Right hindlimb (tissue), 1 donor: ENCODE measurements at places on chromosomes 7 and 10.

DNA sequence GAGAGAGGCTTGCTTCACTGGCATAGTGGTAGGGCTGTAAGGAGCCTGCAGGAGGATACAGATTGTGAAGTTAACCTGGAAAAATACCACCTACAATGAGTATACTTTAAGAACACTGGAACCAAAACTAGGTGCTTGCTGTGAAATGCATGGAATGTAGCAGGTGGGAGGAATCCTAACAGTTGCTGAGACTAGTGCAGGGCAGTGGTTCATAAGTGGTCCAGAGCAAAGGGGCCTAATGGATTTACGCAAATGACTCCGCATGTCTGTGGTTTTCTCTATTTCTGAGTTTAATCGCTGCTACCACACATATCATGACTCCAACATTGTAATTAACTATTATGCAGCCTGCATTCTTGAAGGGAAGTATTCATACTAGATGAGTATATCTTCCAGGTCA lies 218.4 kb downstream of the CHRM2 start:
- no peak for DNase-seq

DNA sequence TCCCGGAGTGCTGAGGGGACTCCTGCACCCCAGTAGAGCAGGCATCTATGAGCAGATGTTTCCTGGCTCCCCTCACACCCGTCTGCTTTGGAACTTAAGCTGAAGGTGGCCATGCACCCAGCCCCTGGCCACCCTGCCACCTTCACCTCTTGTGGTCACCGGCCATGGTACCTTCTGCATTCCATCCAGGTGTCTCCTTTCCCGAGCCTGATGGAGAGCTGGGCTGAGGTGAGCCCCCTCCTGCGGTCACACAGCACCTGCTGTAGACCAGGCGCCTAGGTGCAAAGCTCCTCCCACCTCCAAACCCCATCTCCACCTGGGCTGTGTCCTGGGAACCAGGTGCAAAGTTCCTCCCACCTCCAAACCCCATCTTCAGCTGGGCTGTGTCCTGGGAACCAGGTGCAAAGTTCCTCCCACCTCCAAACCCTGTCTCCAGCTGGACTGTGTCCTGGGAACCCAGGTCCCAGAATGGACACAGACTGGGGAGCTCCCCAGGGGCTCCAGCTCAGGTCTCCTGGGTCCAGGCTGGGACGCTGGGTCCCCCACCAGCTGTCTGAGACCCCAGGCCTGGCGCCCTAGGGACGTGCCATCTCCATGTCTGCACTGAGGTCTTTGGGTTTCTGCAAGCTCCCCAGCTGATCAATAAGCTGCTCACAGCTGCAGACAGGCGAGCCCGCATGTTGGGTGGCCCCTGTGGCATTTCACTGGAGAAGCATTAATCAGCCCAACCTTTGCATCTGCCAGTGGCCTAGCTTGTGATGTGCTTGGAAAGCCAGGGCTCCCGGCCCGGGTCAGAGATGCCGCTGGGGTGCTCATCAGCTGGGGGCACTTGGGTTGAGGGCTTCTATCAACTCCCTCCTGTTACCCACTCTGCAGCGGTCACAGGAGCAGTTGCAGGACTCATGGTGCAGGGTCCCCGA lies 61.2 kb upstream of the INPP5A start:
- DNase-seq: peak; percentile 19

GRCh38 chr10:110918643-110919348 lies at the start of gene BBIP1:
Gene BBIP1 (minus strand): TSS chr10:110919180. CDS start chr10:110918157, 1,023 bp downstream.
- no peak for DNase-seq

- DNase-seq: no peak
These were observed 136.5 kb downstream of the ADARB2 start for GRCh38 chr10:1600861-1601260.

DNA sequence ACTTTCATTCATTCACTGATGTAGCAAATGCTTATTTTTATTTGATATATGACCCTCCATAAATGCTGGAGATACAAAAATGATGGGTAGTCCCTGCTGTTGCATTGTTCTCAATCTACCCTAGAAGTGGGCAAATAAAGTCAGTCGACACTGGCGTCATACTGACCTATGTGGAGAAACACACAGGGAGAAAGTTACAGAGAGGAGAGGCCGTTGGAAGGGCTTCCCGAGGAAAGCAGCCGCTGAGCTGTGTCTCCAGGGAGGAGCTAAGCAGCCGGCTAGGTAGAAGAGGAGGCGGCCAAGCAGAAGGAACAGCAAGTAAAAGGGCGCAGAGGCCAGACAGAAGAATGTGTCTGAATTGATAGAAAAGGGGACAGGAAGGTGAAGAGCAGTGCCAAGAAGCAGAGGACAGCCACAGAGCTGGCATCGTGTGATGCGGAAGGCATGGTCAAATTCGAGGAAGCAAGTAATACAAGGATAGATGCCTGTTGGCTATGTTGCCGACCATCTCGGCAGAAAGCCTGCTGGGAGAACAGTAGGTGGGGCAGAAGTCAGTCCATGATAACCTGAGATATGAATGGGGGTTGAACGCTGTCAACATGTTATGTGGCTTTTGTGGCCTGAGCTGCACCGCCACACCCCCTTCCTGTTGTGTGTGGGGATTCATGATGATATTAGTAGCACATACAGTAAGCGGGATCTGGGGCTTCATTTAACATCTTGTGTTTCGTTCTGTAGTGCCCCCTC lies 25.9 kb downstream of the ST8SIA6 start:
- no peak for DNase-seq

DNA sequence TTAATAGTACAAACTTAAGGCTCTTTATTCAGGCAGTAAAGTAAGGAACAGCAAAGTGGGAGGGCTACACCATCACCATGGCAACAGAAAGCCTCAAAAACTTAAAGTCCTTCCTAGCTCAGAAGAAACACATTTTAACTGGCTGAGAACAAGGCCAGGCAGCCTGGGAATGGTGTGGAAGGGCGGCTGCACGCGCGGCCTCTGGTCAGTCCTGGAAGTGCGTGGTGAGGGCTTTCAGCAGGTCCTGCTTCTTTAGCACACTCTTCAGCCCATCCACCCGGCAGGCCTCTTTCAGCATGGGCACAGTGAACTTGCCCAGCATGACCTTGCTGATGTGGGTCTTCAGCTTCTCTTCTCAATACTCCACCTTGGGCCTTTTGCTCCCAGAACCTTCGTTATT lies 133.0 kb downstream of the CYP26A1 start:
- DNase-seq: no peak

DNA sequence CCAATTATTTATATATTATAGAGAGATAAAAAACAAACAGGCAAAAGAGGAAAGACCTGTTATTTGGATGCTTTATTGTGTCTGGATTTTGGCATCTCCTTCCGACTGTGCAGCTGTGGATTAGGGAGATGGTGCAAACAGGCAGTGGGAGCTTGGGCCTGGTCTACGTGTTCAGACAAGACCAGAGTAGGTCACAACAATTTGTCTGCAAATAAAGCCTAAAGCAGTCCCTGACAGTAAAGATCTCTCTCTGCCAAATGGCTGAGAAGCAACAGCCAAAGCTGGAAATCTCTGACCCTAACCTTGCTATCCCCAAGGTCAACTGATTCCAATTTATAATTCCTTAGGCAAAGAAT lies 82.0 kb downstream of the ABLIM1 start:
- DNase-seq: no peak

GRCh38 chr10:79444199-79445119 lies 965 bp downstream of the ZCCHC24 start:
- DNase-seq: peak; percentile 83

DNA sequence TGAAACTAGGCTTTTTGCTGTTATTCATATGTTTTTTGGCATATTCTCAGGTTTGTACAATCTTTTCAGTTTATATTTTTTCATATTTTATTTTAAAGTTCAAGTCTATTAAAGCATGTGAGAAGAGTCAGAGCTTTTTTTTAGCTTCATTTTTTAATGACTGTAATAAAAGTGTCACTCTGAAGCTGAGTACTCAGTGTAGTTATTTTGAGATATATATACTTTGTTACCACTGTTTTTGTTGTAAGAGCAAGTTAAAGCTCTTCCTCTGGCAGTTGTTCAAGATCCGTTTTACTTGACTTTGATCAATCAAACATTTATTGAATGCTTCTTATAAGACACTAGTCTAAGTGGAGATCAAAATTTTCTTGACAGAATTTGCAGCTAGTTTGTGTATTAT lies 37.5 kb downstream of the CASD1 start:
- no peak for DNase-seq

- no peak for DNase-seq
These were observed 296.8 kb upstream of the CACNA2D1 start for GRCh38 chr7:82740246-82740848.

- peak; percentile 6 for DNase-seq
These were observed 19.0 kb downstream of the ADCY1 start for GRCh38 chr7:45593121-45593541.

GRCh38 chr7:140479739-140480084 lies 407 bp upstream of the MKRN1 start:
- DNase-seq: no peak

DNA sequence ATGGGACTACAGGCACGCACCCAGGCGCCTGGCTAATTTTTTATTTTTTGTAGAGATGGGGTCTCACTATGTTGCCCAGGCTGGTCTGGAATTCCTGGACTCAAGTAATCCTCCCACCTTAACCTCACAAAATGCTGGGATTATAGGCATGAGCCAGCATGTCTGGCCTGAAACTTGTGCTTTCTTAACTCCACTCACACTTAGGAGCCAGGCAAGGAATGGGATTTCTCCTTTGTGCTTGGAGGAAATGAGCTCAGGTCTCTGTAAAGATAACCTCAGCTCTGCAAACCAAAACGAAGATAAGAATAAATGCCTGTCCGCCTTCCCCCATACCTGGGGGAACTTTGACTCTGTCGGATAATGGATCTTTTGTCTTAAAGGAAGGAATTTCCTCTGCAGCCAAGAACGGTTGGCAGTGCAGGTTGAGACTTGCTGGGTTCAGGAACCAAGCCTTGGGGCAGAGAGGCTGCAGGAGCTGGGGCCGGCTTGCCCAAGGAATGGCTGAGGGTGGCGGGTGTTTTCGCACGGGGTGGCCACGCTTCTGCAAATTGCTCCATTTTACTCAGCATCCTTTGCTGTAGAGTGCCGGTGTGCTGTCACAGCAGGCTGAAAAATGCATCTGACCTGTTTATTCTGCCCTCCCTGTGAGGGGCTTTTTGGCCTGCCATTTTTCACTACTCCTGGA lies 174.2 kb downstream of the KIAA1217 start:
- no peak for DNase-seq

DNA sequence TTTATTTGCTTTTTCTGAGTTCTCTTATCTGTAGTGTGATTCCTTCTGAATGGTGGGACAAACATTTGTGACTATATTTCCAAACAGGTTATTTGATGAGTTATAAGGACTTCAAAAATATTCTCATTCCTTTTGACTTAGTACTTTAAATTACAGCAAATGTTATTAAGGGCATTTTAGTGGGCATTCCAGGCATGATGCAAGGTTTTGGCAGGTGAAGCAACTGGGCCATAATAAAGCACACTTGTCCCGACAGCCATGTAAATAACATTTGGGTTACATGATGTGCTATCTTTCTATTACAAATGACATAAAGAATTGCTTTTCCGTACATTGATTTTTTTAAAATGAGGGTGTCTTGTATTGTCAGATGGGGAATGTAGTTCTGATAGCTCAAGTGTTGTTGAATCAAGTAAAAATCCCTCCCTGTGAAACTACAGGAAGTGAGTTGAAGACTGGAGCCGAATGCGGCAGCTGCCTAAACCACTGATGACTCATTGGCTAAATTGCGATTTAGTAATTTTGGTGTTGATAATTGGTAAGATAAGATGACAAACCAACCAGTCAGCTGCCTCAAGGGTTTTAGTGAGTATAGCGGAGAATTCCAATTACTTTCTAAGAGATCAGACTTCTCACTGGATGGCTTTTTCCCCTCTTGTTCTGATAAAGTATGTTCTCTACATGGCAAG lies 231.3 kb upstream of the NPY start:
- DNase-seq: no peak

GRCh38 chr10:34438741-34439140 lies 376.4 kb downstream of the PARD3 start:
- DNase-seq: no peak

DNA sequence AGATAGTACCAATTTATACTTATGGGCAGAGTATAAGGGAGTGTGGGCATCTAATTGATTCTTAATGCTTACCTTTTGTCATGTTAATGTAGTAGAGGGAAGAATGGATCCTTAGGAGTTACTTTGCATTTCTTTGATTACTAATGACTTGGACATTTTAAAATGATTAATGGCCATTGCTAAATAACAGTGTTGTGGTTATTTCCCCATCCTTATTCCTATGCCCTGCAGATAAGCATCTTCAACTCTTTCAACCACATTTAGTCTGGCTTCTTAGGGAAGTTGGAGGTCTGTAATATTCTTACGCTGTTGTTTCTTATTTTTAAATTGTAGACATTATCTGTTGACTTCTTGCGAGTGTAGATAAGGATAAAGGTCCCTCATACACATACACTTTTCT lies 37.2 kb downstream of the KAT6B start:
- DNase-seq: no peak

DNA sequence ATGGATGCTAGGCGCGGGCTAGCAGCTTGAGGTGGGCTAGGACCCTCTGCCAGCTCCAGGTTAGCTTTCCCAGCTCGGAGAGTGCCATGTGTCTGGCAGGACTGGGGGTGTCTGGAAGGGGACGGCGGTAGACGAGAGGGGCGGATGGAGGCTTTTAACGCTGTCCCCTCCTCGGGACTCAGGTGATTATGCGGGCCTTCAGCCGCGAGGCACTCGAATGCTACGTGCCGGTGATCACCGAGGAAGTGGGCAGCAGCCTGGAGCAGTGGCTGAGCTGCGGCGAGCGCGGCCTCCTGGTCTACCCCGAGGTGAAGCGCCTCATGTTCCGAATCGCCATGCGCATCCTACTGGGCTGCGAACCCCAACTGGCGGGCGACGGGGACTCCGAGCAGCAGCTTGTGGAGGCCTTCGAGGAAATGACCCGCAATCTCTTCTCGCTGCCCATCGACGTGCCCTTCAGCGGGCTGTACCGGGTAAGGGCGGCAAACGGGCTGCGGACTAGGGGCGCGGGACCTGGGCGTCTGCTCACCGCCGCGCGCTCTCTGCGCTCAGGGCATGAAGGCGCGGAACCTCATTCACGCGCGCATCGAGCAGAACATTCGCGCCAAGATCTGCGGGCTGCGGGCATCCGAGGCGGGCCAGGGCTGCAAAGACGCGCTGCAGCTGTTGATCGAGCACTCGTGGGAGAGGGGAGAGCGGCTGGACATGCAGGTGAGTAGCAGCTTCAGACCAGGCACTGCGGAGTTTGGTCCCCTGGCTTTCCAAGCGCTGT lies 1.1 kb downstream of the CYP26A1 start:
- no peak for DNase-seq

GRCh38 chr10:121594623-121595350 lies 3.5 kb downstream of the FGFR2 start:
- no peak for DNase-seq

GRCh38 chr10:12041766-12042408 lies 722 bp downstream of the UPF2 start:
- DNase-seq: no peak
